ENCODE measurements at places on chromosomes 2 and 18.

DNA sequence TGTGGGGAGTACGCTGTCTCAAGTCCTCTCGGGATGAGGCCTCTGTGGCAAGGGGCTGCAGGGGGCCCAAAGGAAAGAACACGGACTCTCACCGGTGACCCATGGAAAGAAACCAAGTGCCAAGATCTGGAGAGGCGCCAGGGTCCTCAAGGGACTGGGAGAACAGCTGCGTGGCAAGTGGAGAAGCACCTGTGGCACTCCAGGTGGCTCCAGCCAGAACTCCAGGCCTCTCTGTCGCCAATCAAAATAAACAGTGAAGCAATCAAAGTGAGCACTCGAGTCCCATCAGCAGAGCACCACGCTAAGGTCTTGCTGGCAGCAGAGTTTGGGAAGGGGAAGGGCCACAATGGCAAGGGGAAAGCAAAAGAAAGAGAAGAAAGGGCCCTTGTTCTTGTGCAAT is 54.7 kb downstream of the BCL2 start:
- DNase-seq, result no peak

DNA sequence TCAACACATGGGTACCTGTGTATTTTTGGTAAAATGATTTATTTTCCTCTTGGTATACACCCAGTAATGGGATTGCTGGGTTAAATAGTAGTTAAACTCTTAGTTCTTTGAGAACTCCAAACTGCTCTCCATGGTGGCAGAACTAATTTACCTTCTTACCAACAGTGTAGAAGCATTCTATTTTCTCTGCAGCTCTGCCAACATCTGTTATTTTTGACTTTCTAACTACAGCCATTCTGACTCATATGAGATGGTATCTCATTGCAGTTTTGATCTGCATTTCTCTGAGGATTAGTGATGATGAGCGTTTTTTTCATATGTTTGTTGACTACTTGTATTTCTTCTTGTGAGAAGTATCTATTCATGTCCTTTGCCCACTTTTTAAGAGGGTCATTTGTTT is 180.6 kb downstream of the FSIP2 start:
- DNase-seq, result no peak

DNA sequence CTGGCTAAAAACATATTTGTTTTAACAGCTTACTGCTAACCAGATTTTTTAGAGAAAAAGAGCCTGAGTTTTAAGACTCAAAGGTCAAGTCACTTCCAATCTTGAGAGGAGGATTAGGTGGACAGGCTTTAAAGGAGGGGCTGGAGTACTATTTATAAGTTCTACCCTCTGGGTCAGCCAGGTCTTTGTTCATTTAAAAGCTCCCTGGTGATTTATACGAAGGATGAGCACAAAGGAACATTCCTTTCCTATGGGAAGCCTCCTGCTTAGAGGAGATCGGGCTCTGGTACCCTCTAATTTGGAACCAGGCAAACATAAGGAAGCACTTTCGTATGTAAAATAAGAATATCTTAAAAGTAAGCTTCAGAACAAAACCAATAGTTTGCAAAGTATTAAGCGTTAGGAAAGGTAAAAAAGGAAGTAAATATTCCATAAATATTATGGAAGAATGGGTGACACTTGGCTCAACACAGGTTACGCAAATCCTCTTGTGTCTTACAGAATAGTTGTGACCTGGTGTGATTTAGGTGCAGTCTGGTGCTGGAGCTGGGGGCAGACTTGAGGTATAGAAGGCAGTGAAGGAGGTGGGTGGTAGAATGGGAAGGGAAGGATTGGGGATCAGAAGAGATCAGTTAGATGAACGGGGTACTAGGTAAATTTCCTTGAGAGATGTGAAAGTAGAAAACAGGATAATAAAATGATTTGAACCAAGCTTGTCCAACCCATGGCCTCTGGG is 35.6 kb downstream of the PDE6D start:
- no peak for DNase-seq

DNA sequence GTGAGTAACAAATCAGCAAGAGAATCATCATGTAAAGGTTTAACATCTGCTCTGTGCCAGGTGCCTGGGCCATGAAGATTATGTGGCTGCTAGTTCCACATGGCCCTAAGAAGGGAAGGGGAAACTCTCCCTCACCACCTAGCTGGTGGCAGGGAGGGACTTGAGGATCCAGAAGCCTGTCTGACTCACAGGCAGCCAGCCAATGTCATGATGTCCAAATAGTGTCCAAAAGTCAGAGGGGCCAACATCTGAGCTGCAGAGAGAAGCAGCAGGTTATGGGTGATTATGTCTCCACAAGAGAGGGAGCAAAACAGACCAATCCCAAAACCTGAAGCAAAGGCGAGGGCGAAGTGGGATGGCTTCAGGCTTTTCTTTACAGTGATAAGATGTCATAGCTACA is 61.9 kb upstream of the SPP2 start:
- no peak for DNase-seq

GRCh38 chr2:45220227-45220626 is 211.0 kb upstream of the SIX2 start:
- DNase-seq, result no peak

DNA sequence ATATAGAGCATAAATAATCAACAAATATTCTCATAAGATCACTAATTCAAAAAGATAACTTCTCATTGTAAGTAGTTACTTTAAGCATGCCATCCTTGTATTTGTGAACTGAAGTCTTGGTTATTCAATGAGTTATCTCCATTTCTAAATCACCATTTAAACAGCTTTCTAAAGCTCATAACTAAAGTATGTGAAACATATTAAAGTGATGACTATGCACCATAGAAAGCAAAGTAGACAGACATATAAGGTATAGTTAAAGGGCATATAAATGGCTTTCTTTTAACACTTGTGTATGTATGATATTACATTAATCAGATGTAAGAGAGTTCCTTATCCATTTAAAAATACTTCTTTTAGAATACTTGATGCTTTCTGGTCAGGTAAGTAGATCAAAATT is 83.5 kb downstream of the IKZF2 start:
- no peak for DNase-seq

DNA sequence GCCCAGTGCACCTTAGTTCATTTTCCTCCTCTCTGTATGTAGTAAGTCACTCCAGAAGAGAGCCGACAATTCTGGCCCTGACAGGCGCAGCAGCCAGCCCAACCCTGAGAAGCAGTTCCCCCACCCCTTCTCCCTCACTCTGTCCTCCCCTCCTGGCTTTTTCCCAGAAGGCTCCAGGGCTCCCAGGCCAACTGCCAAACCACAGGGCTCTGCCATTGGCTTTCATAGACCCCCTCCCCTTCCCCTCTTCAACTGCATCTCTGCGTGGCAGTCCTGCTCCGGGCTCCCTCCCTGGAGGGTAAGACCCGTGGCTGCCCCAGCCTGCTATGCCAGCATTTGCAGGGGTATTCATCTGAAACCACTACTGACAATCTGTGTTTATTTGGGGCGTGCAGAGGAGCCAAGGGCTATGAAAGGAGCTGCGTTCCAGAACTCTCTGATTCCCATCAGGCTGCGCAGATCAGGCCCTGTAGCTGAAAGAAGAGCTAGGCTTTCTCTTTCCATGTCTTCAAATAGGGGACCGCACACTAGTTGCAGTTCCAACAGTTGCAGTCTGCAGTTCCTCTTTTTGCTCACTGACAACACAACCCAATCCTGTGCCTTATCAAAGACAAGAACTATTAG is 388.6 kb upstream of the TNP1 start:
- no peak for DNase-seq

GRCh38 chr18:64720781-64721464 is 572.0 kb upstream of the LINC00305 start:
- no peak for DNase-seq

DNA sequence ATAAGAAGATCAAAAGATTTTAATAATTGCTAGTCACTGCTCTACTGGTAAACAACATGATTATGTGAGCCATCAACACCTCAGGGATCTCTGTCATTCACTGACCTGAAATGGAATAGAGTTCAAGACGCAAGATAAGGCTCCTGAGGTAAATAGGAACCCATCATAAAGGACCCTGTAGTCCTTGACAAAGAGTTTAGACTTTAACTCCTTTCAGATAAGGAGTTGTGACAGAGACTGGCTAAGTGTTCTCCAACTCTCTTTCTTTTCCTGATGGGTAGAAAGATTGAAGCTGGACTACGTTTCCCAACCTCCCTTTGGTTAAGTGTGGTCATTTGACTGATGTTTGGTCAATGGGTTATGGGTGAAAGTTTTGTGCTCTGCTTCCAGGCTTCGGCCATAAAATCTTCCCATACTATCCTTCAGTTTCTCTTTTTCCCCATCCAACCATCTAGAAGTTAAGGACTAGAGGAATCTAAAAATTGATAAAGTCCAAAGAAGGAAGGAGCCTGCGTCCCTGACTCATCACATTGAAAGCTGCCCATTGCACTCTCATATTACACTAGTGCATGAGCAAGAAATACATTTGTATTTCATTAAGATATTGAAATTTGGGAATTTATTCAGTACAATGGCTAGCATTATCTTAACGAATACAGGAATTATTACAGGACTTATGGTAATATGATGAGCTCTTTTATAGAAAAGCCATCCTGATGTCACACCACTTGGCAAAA is 293.7 kb upstream of the ACVR2A start:
- DNase-seq, result no peak

All from CD4-positive, alpha-beta T cell treated with Interleukin-17A for 1 hour (primary cell).